ENCODE measurements at places on chromosomes 3 and 15. TPM values are rescaled to one million over a fixed set of nuclear protein-coding genes. Genes with fewer than 3 reads are reported as not detected.
A peak's percentile ranks its signal among the peaks of the same experiment; 100 is the strongest.

GRCh38 chr3:188950832-188951489, 220.8 kb upstream of the TPRG1 start:
- no peak for DNase-seq

Gene STAB1
- total RNA-seq: 100 TPM

Gene FSD2
- total RNA-seq: 1.6 TPM

GRCh38 chr3:23735535-23736326, 70.0 kb upstream of the UBE2E1 start:
- DNase-seq: peak; percentile 23

GRCh38 chr3:49183873-49184272, 12.5 kb downstream of the KLHDC8B start:
- DNase-seq: no peak

- DNase-seq: peak; percentile 19
Measured at GRCh38 chr15:94239474-94239873, 8.1 kb downstream of the MCTP2 start.

Gene PARP15
- 1.3 TPM for total RNA-seq

GRCh38 chr15:91516866-91517265, 336.6 kb upstream of the SLCO3A1 start:
- no peak for DNase-seq
